ENCODE measurements at places on chromosomes 3 and 15.

DNA sequence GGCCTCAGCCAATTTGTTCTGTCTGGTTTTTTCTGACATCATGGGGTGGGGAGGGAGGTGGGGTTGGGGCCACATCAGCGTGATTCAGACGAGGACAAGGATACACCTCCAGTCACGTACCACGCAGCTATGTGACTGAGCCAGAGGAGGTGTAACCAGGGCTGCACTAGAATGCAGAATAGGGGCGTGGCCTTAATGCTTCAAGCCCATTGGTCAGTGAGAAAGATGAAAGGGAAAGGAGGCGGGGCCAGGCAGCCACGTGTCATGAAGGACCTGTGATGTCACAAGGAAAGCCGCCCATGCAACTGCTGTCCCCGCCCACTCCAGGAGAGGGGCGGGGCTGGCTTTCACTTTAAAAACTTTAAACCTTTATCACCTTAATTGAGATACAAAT is at the start of gene GOLGA6L2:
Gene GOLGA6L2 (minus strand): TSS at position 137 of the 394 bp plus-strand sequence. CDS start 62 bp downstream, at position 75.
- no peak for DNase-seq

GRCh38 chr15:74226761-74227540 is 9.2 kb upstream of the CCDC33 start:
- DNase-seq, result no peak

- no peak for DNase-seq
These were observed 230.9 kb downstream of the XXYLT1 start for GRCh38 chr3:195040094-195040493.

DNA sequence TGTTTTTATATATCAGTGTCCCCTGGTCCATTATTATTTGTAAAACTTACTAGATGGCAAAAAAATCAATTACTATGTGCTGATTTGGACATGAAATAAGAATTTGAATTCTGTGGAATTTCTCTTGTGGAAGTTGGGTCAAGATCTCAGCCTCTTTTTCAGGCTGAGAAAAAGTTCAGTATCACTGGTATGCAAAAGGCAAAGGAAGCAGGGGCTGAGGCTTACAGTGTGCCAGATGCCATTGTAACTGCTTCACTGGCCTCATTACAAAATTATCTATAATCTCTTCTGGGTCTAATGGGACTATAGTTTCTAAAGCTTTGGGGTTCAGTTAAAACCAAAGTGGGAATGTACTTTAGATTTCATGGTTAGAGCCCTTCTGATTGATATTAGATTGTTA is 125.9 kb upstream of the SLC7A14 start:
- DNase-seq, result no peak

DNA sequence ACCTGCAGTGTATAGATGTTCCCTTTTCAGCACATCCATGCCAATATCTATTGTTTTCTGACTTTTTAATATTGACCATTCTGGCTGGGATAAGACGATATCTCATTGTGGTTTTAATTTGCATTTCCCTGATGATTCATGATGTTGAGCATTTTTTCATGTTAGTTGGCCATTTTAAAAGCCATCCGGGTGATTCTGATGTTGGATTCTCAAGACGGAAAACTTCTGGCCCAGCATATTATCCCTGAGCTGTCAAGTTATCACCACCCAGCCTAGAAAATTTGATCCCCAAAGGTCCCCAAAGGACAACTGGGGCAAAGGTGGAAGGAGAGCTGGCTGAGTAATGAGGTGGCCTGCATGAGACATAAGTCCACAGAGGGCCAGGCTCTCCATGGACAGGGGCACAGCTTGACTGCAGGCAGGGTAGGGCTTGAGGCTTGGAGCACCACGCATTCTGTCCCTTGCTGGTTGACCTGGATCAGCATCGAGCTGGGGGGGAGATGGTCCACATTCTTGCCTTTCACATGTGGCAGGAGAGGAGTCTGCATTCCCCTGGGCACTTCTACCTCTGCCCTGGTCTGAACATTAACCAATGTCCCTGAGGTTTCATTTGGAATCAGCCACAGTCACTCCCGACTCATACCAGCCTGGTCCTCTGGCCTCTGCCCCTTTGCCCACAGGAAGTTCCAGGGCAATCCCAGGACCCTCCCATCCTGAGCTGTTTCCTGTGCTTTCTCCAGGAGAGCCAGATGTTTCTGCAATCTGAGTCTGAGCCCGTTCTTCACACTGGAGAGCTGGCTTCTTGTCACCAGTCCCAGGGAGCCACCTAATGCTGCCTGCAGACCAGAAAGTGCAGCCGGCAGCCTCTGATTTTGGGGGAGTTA is 69.2 kb downstream of the ISG20 start:
- no peak for DNase-seq

DNA sequence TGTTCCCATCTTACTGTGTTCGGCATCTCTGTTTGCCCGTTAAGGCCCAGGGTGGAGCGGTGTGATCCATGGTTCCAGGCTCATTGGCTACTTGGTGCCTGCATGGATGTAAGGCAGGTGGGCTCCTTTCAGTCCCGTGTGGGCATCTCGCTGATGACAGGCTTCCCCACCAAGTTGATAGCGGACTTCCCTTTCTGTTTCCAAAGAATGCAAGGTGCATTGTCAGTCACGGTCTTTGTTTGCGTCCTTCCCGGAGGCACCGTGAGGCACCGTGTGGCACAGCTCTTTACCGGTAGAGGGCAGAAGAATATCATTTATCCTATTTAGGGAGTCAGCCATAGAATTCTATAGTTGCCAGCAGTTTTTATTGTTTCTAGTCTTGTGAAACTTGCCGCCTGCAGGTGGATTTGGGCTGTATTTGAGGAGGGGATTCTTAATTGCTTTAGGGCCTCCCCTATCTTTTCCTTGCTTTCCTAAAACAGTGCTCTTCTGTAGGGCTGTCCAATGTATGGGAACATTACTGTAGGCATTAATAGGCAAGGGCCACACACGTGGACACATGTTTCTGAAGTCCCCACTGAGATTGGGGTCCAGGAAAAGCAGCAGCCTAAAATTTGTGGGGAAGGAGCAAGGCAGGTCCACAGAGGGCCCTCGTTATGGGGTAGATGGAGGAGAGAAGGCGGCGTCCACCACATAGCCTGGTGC is 244.1 kb downstream of the SLCO3A1 start:
- peak; percentile 35 for DNase-seq

- DNase-seq, result no peak
These were observed 1015.5 kb downstream of the PLOD2 start for GRCh38 chr3:145145461-145145860.

DNA sequence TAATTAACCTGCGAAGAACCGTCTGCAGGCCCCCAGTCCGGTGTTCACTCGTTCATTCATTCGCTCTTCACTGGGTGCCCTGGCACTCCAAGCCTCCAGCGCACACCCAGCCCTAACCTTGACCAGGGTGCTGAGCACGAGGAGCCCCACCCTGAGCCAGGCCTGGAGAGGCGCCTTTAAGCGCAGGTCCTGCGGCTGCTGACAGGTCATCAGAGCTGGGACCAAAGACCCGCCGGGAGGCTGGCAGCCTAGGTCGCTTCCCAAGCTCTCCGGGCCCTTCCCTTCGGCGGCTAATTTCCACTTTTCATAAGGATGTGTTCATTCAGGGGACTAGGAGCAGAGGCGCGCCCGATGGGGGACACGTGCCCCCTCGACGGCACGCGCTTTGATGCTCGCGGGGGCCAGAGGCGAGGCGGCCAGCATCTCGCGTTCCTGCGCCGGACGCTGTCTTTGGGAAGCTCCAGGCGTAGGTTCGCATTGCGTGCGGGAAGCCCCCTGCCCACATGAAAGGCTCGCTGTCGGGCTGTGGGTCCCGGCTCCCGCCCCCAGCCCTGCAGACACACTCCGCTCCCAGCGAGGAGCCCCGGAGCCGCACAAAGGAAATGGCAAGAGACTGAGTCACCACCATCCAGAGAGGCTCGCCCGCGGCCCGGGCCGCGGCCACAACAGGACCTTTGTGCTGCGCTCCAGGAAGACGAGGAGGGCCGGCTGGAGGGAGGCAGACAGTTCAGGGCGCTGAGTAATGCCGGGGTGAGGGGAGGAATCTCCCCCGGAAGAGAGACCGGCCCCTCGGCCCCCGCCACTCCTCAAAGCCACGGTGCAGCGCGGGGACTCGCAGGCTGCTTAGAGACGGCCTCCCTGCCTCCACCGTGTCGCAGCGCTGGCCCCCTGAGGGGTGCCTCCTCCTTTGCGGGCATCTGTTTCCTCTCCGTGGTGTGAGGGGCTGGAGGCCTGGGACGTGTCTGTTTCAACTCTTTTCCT is 266.4 kb upstream of the HES1 start:
- DNase-seq, result peak; percentile 31

DNA sequence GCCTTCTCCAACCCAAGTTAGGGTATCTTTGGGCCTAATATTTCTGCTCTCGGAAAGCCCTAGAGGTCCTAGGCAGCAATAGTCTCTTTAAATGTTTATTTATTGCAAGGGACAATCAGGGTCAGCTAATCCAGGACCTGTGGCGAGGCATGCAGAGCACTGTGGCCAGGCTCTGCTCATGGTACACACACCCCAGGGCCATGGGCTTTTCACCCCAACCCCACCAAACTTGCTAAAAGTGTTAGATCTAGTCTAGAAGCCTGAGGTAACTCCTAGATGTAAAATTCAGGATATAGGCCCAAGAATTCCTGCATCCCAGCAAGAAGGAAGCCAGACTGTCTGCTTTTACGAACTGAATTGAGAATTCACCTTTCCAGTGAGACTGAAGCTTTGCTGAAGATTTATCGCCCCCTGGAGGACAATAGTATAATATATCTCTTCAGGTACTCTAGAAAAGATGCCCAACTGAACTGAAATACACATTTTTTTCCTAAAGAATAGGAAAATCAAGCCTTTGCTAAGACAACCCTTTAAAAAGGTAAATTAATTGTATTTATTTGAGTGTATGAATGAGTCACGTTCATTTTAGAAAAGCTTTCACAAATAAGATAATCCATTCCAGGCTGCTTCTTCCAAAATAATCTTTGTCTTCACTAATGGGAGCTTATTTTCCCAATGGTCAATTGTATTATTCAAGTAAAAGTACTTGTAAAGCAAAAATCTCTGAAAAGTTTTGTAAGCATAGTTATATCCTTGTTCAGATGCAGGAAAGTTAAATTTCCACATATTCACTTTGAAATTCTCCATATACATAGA is 89.8 kb downstream of the LRRC3B start:
- no peak for DNase-seq

DNA sequence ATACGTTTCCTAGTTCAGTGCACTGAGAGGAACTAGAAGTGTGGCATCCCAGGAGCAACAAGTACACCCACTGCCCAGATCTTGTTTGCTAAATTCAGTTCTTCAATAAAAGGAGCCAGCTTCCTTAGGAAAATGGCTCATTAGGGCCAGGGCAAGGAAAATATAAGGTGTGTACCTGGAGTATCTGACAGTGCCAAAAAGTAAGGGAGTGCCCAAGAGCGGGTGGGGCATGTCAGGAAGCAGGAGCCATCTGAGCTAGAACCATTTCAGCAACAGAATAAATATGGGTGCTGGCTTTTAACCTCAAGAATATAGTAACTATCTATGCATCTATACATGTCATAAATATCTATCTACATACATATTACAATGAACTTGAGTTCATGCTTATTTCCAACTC is 44.1 kb downstream of the SLC41A3 start:
- no peak for DNase-seq

DNA sequence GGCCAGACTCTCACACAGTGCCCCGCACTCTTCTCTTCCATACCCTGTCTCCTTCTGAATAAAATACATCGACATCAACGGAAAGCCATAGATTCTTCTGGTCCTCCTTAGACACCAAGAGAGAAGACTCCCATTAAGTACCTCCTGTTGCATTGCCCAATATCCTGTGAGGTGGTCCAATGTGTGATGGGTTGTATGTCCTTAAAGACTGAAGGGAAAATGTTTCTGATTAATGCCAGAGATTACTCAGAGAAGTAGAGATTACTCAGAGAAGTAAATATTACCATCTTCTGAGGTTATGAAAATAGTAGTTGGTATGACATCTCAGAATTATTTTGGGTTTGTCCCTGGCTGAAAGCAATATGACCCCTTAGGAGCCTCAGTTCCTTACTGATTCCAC is 60.8 kb upstream of the GALNT15 start:
- no peak for DNase-seq

GRCh38 chr15:75776065-75776423 is 63.4 kb upstream of the CSPG4 start:
- no peak for DNase-seq

DNA sequence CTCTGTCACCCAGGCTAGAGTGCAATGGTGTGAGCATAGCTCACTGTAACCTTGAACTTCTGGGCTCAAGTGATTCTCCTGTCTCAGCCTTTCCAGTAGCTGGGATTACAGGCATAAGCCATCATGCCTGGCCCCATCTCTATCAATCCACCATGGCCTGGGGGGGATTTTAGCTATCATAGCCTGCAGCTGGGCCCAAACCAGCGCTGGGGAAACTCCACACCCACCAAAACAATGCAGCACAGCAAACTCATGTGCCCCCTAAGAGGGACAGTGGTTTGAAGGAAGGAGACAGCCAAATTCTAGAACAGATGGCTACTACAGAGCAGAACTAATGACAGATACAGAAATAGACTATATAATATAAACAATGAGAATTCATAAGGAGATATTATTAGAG is 13.8 kb upstream of the NSMCE3 start:
- DNase-seq, result no peak
